ENCODE measurements at places on chromosomes 1 and 21.

- no peak for DNase-seq
These were observed 93.8 kb downstream of the DMRTA2 start for GRCh38 chr1:50329332-50329932.

DNA sequence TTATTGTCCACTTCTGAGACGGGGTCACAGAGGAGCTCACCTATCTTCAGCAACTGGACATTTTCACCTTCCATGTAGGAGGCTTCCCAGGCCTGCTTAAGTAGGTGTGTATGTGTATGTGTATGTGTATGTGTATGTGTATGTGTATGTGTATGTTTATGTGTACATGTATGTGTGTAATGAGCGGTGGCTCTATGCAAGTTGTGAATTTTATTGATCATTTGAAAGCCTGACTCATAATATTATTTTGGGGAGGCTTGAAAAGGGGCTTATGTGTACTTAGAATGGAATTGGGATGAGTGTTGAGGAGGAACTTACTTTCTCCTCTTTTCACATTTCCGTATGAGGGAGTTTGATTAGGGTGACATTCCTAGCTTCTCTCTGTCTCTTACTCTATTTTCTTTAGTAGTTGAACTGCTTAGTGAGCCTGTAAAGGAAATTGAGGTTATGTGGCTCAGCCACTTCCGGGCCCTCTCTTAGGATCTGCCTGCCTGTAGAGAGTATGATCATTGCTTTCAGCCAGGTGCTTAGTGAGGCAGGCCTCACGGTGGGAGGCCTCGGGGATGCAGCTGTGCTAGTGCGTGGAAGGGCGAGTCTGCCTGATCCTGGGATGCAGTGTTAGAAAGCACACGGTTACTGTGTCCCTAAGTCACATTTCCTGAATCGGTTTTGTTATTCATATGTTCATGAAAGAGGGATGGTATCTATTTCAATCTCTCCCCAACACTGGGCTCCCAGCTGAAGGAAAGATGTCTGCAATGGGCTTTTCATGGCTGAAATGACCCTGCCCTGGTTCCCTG lies 61.0 kb downstream of the IER5 start:
- DNase-seq, result peak; percentile 56

DNA sequence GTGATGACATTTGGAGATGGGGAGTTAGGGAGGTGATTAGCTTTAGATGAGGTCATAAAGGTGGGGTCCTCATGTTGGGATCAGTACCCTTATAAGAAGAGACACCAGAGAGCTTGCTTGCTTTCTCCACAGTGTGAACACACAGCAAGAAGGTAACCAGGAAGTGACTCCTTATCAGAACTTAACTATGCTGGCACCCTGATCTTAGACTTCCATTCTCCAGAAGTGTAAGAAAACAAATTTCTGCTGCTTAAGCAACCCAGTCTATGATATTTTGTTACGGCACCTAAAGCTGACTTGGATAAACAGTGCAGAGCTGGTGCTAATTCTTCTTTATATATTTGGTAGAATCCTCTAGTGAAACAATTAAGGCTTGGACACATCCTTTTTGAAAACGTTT lies 346.0 kb downstream of the AGBL4 start:
- DNase-seq, result no peak

- no peak for DNase-seq
These were observed 7.8 kb upstream of the PTTG1IP start for GRCh38 chr21:44881198-44881872.

- no peak for DNase-seq
These were observed 252.0 kb downstream of the RHOU start for GRCh38 chr1:228987286-228987685.

DNA sequence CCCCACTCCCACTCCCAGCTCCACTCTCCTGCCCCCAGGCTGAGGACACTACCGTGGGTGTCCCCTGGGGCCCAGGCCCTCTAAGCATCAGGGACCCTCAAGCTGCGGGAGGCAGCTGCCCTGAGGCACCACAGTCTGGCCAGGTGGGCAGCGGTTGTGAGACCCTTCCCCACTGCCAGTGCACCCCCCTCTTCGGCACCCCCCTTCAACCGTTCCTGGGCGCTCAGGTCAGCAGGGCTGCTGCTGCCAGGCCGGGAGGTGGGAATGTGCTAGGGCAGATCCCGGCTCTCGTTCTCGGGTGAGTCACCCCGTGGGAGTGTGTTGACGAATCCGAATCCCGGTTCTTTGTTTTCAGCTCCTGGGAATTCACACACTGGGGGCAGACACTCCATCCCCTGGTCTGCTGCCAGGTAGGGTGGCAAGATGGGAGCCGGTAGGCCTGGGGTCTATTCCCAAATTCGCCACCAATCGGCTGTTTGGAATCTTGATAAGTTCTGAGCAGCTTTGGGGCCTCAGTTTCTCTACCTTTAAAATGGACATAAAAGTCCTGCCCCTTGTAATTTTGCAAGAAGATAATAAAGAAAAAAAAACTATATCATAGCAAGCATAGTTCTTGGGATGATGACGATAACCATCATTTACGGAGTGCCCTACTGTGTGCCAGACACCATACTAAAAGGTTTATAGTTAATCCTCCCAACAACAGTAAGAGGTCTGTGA lies 28.5 kb upstream of the CASZ1 start:
- DNase-seq, result no peak

DNA sequence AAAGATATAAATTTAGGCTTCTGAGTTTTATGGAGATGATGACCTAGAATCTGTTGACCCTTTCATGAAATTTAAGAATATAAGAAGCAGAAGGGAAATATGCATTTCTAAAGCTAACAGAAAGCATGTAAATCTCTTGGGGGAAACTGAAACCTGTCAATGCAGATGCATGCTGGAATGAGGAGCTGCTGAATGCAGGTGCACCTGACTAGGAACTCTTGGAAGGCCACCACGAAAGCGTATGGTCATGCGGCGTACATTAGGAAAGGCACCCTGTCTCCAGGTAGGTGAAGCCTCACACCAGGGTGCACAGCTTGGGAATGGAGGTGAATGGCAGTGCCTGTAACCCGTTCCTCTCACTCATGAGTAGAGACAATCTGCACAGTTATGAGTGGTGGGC lies 309.7 kb downstream of the SEC16B start:
- DNase-seq, result no peak

GRCh38 chr1:67771749-67772148 lies 61.5 kb downstream of the GNG12 start:
- no peak for DNase-seq

- no peak for DNase-seq
These were observed 95.3 kb downstream of the MTR start for GRCh38 chr1:236890152-236891056.

DNA sequence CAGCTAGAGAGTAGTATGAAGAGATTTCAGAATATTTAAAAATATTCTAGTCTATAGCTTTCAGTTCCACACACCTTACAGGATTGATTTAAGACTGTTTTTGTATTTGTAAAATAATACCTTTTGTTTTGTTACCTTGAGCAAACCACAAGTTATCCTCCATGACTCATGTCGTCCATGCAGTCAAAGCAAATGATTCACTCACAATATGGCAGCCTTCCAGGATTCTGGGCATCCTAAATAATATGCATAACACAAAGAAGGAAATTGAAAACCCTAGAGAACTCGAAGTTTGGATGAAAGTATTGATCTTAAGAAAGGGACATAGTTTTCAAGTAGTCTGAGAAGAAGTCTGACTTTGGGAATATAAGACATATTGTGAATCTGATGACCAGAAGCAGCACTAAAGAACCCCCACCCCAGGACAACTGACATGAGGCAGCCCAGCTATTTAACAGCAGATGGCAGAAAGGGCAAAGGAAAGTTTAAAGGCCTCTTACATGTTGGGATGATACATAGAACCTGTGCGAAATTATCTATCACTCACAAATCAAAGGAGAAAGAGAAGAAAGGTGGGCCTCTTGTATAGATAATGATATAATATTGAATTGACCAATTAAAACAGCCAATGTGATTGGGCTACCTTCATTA lies 857.9 kb downstream of the BRINP3 start:
- DNase-seq, result no peak

DNA sequence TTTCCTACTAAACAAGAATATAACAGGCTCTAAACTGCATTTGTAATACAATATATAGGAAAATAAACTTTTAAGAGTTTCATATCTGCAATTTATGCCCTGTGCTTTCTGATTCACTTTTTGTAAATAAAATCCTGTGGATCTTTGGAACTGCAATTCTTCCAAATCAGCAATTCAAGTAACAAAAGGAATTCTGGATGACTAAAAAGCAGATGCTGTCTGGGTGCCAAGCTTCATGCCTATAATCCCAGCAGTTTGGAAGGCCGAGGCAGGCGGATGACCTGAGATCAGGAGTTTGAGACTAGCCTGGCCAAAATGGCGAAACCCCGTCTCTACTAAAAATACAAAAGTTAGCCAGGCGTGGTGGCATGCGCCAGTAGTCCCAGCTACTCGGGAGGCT lies 6.3 kb downstream of the NME7 start:
- no peak for DNase-seq

- DNase-seq, result no peak
These were observed 54.0 kb downstream of the OLFML3 start for GRCh38 chr1:114033216-114033706.

GRCh38 chr1:160116283-160117147 lies 956 bp downstream of the ATP1A2 start:
- DNase-seq, result no peak

GRCh38 chr1:205258261-205258691 lies 30.5 kb downstream of the TMCC2 start:
- DNase-seq, result no peak

- DNase-seq, result no peak
These were observed 823 bp downstream of the ENAH start for GRCh38 chr1:225651872-225652728.

GRCh38 chr1:234707641-234708040 lies 97.7 kb upstream of the IRF2BP2 start:
- no peak for DNase-seq

DNA sequence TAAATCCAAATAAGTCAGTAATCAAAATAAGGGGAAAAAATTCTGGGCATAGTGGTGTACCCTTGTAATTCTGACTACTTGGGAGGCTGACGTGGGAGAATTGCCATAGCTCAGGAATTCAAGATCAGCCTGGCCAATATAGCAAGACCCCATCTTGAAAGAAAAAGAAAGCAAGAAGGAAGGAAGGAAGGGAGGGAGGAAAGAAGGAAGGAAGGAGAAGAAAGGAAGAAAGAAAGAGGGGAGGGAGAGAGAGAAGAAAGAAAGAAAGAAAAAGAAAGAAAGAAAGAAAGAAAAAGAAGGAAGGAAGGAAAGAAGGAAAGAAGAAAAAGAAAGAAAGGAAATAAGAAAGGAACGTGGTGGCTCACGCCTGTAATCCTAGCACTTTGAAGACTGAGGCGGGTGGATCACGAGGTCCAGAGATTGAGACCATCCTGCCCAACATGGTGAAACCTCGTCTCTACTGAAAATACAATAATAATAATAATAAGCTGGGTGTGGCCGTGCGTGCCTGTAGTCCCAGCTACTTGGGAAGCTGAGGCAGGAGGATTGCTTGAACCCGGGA lies 64.5 kb upstream of the ROR1 start:
- no peak for DNase-seq

GRCh38 chr1:40273547-40274166 lies 15.6 kb downstream of the ZMPSTE24 start:
- no peak for DNase-seq

- no peak for DNase-seq
These were observed 15.3 kb downstream of the SLC35F3 start for GRCh38 chr1:233919786-233920185.

GRCh38 chr21:28522014-28522799 lies 470.5 kb downstream of the LTN1 start:
- DNase-seq, result no peak

GRCh38 chr1:203276916-203277545 lies 28.3 kb upstream of the BTG2 start:
- no peak for DNase-seq

GRCh38 chr21:28953247-28953646 lies 39.4 kb downstream of the LTN1 start:
- DNase-seq, result no peak

DNA sequence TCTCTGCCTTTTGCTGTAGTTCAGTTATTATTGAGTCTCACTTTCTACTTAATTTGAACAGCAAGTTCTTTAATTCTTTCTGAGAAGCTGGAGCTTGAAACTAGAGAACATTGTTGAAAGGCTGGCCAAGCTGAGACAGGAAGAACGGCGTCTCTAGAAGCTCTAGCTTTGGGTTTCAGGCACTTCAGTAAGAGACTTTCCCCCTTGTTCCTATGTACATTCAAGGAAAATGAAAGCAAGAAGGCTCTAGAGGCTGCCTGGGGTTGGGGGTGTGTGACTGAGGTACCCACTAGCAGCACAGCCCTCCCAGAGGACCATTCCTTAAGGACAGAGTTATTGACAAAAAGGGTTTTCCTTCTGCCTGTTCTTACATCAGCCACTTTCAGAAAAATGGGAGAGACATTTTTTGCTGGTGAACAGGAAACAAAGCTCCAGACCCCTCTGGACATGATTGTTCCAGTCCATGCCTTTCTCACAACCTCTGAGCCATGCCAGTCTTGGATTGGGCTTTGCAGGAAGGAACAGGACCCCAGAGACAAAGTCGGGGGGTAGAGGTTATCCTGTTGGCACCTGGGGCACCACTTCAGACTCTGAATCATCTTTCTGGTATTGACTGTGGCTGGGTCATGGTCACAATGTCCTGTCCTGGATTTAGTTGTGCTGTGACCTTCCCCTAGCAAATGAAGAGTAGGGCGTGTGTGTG lies 63.1 kb downstream of the LAMC2 start:
- DNase-seq, result no peak

- no peak for DNase-seq
These were observed 3.7 kb upstream of the SLC1A7 start for GRCh38 chr1:53145942-53146708.

- DNase-seq, result no peak
These were observed 13.6 kb downstream of the RIPK4 start for GRCh38 chr21:41753006-41753898.

Data from activated CD4-positive, alpha-beta T cell treated with anti-CD3 and anti-CD28 coated beads, Interleukin-2, amount 50 U/mL, for 1 hour (primary cell).